ENCODE measurements at places on chromosomes 16 and 17. TPM values are rescaled to one million over a fixed set of nuclear protein-coding genes. Genes with fewer than 3 reads are reported as not detected.

DNA sequence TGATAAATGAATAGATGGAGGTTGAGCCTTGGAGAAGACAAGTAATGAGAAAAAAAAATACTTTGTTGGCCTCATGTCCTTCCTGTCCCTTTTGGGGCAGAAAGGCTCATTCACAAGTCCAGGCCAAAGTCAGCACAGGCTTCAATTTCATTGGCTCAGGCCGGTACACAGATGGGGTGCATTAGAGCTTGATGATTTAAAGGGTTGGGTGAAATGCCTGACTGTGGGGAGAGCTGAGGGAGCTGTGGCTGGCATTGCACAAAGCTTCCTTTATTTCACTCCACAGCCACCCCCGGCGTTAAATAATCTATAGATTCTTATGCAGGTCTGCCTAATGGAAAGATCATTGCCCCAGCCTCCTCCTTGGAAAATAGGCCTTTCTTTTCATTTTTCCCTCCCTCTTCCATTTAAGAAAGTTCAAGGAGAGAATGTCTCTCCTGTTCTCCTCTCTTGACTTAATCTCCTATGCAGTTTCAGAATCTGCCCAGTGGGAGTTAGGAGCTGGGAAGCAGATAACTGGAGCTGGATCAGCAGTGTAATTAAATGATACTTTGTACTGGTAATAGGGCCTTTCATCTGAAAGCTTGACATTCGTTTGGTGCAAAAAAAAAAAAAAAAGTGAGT lies 24.4 kb downstream of the YPEL2 start:
- no peak overlapping the region for H3K27ac ChIP-seq
- DNase-seq, result no peak
- no peaks in the 10 kb centered on the region for H3K27me3 ChIP-seq
- H3K4me1 ChIP-seq, result peaks cover 9% of the 10 kb centered on the region
- no peak overlapping the region for H3K4me3 ChIP-seq

ABCA3 gene
- total RNA-seq, result 531 TPM

- H3K4me1 ChIP-seq, result peaks cover 42% of the 10 kb centered on the region
- peak overlapping the region; percentile 38 for H3K4me3 ChIP-seq
- no peaks in the 10 kb centered on the region for H3K27me3 ChIP-seq
- no peak for DNase-seq
These were observed 1.0 kb upstream of the TTYH2 start for GRCh38 chr17:74212209-74212912.

KCNH4 gene
- total RNA-seq, result 0.27 TPM

UTS2R gene
- not detected for total RNA-seq

DOC2B gene
- total RNA-seq, result 6.8 TPM

GRCh38 chr17:58529275-58529674 lies 14.8 kb upstream of the MTMR4 start:
- no peak for DNase-seq
- H3K36me3 ChIP-seq, result no peaks in the 10 kb centered on the region
- H3K27me3 ChIP-seq, result no peaks in the 10 kb centered on the region
- H3K4me1 ChIP-seq, result peaks cover 59% of the 10 kb centered on the region
- H3K4me3 ChIP-seq, result no peak overlapping the region
- H3K27ac ChIP-seq, result peak overlapping the region; percentile 73

DNA sequence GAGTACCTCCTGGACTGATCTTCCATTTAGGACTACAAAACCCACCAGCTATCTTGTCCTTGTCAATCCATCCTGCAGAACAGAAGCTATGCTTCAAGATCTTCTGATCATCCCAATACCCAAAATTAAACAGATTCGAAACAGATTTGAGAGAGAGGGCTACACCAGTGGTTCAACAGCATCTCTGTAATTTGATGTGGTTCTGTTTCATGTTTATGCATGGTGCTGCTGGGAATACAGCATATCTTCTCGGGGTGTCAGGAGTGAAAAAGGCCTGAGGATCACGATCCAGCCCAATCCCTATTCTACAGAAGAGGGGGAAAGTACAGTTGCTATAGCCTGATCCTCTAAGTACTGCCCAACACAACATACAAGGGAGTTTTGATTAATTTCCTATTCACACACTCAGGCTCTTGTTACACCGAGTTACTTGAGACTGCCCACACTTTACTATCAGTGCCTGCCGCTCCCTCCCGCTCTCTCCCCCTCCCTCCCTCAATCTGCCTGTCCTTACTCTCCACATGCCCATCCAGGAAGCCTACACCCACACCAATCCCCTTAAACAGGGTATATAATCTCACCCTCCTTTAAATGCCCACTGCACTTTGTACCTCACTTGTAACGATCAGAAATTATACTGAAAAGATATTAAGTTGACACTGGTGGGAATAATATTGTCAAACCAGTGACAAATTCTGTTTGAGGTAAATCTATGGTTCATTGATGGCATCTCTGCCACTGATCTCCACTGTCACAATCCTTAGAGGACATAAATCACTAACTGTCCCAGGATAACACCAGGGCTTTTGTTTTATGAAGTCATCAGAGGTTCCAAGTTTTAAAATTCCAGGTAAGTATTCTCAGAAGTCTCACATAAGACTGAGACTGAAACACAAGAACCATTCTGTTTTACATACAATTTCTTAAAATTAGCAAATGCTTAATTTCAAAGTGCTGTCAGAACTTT lies 89.3 kb upstream of the PLEKHM1 start:
- peaks cover 77% of the 10 kb centered on the region for H3K4me1 ChIP-seq
- H3K36me3 ChIP-seq, result no peaks in the 10 kb centered on the region
- no peak overlapping the region for H3K4me3 ChIP-seq
- H3K27me3 ChIP-seq, result no peaks in the 10 kb centered on the region

DNA sequence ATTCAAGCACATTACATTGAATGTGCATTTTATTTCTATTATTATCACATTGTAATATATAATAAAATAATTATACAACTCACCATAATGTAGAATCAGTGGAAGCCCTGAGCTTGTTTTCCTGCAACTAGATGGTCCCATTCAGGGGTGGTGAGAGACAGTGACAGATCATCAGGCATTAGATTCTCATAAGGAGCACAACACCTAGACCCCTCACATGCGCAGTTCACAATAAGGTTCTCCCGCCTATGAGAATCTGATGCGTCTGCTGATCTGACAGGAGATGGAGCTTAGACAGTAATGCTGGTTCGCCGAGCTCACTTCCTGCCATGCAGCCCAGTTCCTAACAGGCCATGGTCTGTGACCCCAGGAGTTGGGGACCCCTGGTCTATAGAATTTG lies 96.7 kb upstream of the RBBP6 start:
- no peaks in the 10 kb centered on the region for H3K36me3 ChIP-seq
- H3K27me3 ChIP-seq, result no peaks in the 10 kb centered on the region
- H3K27ac ChIP-seq, result no peak overlapping the region
- no peak for DNase-seq
- no peaks in the 10 kb centered on the region for H3K4me1 ChIP-seq
- no peak overlapping the region for H3K4me3 ChIP-seq

GRCh38 chr17:51119415-51120356 lies 982 bp downstream of the SPAG9 start:
- H3K4me3 ChIP-seq, result peak overlapping the region; percentile 87
- peak; percentile 90 for DNase-seq

DNA sequence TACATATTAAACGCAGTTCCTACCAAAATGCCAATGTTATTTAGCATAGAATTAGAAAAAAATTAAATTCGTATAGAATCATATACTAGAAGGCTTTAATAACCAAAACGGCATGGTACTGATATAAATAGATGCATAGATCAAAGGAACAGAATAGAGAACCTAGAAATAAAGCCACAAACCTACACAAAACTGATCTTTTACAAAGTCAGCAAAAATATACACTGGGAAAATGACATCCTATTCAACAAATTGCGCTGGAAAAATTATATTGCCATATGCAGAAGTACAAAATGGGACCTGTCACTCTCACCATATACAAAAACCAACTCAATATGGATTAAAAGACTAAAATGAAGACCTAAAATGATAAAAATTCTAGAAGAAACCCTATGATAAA lies 1882.6 kb downstream of the TP53TG3F start:
- H3K4me3 ChIP-seq, result no peak overlapping the region
- H3K4me1 ChIP-seq, result no peaks in the 10 kb centered on the region
- no peak overlapping the region for H3K27ac ChIP-seq
- H3K27me3 ChIP-seq, result no peaks in the 10 kb centered on the region

SCNN1G gene
- 14.7 TPM for total RNA-seq

- H3K27me3 ChIP-seq, result no peaks in the 10 kb centered on the region
- H3K27ac ChIP-seq, result no peak overlapping the region
- H3K36me3 ChIP-seq, result no peaks in the 10 kb centered on the region
- no peak overlapping the region for H3K4me3 ChIP-seq
These were observed 81.5 kb downstream of the CA4 start for GRCh38 chr17:60231234-60231633.

CENPN gene
- 3.3 TPM for total RNA-seq

GRCh38 chr16:50360033-50360778 lies 8.6 kb downstream of the BRD7 start:
- no peak overlapping the region for H3K4me3 ChIP-seq
- peaks cover 39% of the 10 kb centered on the region for H3K36me3 ChIP-seq
- H3K27me3 ChIP-seq, result no peaks in the 10 kb centered on the region
- no peak overlapping the region for H3K27ac ChIP-seq

- H3K36me3 ChIP-seq, result no peaks in the 10 kb centered on the region
- no peaks in the 10 kb centered on the region for H3K27me3 ChIP-seq
- no peak for DNase-seq
- no peaks in the 10 kb centered on the region for H3K4me1 ChIP-seq
- H3K27ac ChIP-seq, result no peak overlapping the region
- H3K4me3 ChIP-seq, result no peak overlapping the region
These were observed 656.0 kb upstream of the KIF2B start for GRCh38 chr17:53166731-53167130.

DNA sequence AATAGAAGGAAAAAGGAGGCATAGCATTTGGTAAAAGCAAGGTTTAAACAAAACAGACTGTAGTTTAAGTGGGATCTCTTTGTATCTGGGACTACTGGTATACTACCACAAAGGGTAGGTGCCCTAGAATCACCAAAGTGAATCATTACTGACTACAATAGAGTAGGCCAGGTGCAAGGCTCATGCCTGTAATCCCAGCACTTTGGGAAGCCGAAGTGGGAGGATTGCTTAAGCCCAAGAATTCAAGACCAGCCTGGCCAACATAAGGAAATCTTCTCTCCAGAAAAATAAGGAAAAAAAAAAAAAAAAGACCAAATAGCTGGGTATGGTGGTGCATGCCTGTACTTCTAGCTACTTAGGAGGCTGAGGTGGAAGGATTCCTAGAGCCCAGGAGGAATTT lies 60.8 kb upstream of the CORO6 start:
- peaks cover 48% of the 10 kb centered on the region for H3K36me3 ChIP-seq
- H3K27me3 ChIP-seq, result no peaks in the 10 kb centered on the region
- DNase-seq, result no peak
- H3K4me3 ChIP-seq, result no peak overlapping the region
- H3K27ac ChIP-seq, result peak overlapping the region; percentile 81

PRSS36 gene
- 5.6 TPM for total RNA-seq

DNA sequence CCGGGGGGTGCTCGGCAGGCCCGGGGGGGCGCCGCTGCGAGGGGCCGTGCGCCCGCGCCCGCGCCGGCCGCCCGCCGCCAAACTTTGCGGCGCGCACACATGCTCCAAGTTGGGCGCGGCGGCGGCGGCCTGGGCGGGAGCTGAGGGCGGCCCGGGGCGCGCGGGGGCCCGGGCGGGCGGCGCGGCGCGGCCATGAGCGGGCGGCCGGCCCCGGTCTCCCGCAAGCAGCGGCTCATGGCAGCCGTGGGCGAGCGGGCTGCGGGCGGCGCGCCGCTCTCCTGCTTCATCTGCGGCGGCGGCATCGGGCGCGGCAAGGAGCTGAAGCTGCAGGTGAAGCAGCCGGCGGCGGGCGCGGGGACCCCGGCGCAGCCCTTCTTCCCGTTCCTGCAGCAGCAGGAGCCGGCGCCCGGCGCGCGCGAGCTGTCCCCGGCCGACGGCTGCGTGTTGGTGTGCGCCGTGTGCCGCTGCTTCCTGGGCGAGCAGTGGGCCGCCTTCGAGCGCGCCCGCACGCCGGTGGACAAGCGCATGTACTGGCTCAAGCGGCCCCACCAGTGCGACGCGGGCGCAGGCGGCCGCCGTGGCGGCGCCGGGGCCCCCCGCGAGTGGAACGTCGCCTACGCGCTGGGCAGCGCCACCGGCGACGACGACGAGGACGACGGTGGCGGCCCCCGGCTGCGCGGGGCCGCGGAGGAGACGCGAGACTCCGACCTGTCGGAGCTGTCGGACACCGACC lies 57.2 kb upstream of the CIBAR2 start:
- peaks cover 7% of the 10 kb centered on the region for H3K27me3 ChIP-seq
- H3K4me1 ChIP-seq, result peaks cover 56% of the 10 kb centered on the region
- peak overlapping the region; percentile 24 for H3K27ac ChIP-seq
- H3K4me3 ChIP-seq, result peak overlapping the region; percentile 42
- DNase-seq, result no peak

PTGES3L gene
- not detected for total RNA-seq

KIF19 gene
- total RNA-seq, result 0.46 TPM

SYNGR3 gene
- total RNA-seq, result 0.15 TPM

GRCh38 chr17:30600830-30601494 lies 123.8 kb downstream of the GOSR1 start:
- peak overlapping the region; percentile 94 for H3K27ac ChIP-seq
- DNase-seq, result no peak
- H3K4me1 ChIP-seq, result peaks cover 8% of the 10 kb centered on the region
- peak overlapping the region; percentile 71 for H3K4me3 ChIP-seq
- H3K36me3 ChIP-seq, result no peaks in the 10 kb centered on the region

- peak within 1 kb of the TSS; percentile 95 for H3K27ac ChIP-seq
- H3K4me1 ChIP-seq, result peaks cover 24% of the 10 kb centered on the region
- H3K4me3 ChIP-seq, result peak within 1 kb of the TSS; percentile 84
These were observed at the start of gene MLKL for GRCh38 chr16:74700438-74701225. MLKL (minus strand) TSS chr16:74700862; CDS start chr16:74695757, 5,105 bp downstream.

DNA sequence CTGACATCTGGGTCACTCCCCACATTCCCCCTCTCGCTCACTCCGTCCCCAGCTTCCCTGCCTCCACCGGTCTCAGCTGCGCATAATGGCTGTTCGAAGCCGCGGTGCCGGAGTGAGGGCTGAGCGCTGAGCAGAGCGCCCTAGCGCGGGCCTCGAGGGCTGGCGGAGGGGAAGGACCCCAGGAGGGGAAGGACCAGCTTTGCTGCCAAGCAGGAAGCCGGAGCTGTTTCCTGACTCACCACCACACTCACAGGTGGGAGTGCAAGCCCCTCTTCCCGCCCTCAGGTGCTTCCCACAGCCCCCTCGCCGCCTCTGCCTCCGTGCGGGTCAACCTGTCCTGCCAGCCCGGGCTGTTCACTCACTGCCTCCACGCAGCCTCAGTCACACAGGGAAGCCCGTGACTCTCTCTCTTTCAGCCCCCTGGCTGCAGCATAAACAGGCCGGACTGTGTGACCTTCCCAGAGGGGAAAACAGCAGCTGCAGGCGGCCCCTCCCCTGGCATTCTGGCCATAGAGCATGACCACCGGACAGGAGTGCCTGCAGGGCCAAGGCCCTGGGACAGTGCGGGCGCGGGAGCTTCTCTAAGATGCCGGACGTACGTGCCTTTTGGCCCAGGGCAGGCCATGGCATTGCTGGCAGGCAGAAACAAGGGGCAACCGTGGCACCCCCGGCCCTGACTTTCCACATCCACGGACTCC lies 23.7 kb downstream of the SLC43A2 start:
- no peaks in the 10 kb centered on the region for H3K36me3 ChIP-seq
- H3K4me3 ChIP-seq, result no peak overlapping the region
- H3K27ac ChIP-seq, result peak overlapping the region; percentile 53
- DNase-seq, result no peak
